ENCODE measurements at places on chromosomes 1 and 21.

DNA sequence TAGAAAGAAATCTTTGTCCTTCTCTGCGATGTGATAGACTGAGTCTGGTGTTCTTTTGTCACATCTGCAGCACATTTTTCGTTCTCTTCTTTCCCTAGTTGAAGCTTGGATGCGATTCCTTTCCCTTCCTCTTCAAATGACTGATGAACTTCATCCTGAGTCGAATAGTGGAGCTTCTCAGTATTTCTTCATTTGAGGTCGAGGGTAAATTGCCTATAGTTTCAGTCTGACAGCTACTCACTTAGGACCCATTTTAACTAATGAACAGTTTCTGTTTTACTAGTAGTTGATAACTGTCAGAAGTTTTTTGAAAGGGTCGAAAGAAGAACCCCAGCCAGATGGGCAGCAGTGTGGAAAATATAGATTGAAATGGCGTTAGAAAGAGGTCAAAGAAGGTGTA lies 4.7 kb upstream of the REG4 start:
- H3K4me3 ChIP-seq = no peak overlapping the region
- no peak overlapping the region for H3K27ac ChIP-seq
- H3K36me3 ChIP-seq = no peaks in the 10 kb centered on the region
- no peaks in the 10 kb centered on the region for H3K4me1 ChIP-seq
- no peak for DNase-seq

GRCh38 chr1:78676347-78676982 lies 26.8 kb downstream of the IFI44 start:
- no peak overlapping the region for H3K4me3 ChIP-seq
- DNase-seq = peak; percentile 58
- H3K36me3 ChIP-seq = no peaks in the 10 kb centered on the region
- no peaks in the 10 kb centered on the region for H3K27me3 ChIP-seq
- no peak overlapping the region for H3K27ac ChIP-seq
- H3K4me1 ChIP-seq = no peaks in the 10 kb centered on the region

GRCh38 chr1:1873186-1873585 lies 17.7 kb downstream of the GNB1 start:
- DNase-seq = no peak
- H3K4me3 ChIP-seq = no peak overlapping the region
- H3K27ac ChIP-seq = no peak overlapping the region
- H3K4me1 ChIP-seq = peaks cover 84% of the 10 kb centered on the region

- no peak overlapping the region for H3K4me3 ChIP-seq
- no peak for DNase-seq
- H3K36me3 ChIP-seq = no peaks in the 10 kb centered on the region
- no peaks in the 10 kb centered on the region for H3K4me1 ChIP-seq
Observed at GRCh38 chr1:14737561-14738094, 139.1 kb downstream of the KAZN start.

- H3K36me3 ChIP-seq = no peaks in the 10 kb centered on the region
- H3K27me3 ChIP-seq = no peaks in the 10 kb centered on the region
- no peak for DNase-seq
- H3K4me1 ChIP-seq = no peaks in the 10 kb centered on the region
- H3K27ac ChIP-seq = no peak overlapping the region
Observed at GRCh38 chr1:43619996-43620920, 29.7 kb upstream of the KDM4A start.
